Stimulated activated CD4-positive, alpha-beta T cell treated with anti-CD3 and anti-CD28 coated beads, Interleukin-4, amount 100 ng/mL, for 4 hours (primary cell): ENCODE measurements at places on chromosomes 1 and 21.

DNA sequence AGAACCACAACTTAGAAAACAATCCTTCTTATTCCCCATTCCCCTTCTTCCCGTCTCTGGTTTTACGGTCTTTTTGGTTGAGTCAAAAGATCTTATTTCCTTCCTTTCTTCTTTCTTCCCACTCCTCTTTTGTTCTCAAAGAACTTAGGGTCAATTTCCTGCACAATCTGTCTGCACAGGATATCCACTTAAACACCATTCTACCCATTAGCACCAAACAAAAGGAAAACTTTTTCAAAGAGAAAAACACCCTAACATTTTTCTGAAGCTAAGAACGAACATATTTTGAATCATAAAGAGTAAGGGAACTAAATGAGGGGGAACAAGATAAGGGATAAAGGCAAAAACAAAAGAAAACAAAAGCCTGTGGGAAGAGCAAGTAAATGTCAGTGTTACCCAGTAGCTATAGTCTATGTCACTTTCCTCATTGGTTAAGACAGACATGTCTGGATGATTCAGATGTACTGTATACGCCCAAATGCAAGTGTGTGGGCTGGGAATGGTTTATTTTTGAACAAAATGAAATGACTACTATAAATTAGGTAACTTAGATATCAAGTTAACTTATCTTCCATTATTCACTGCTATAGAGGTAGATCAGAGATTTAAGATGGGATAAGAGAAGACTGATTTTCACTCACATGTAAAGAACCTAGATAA lies 59.9 kb downstream of the TOR3A start:
- peak; percentile 60 for DNase-seq

DNA sequence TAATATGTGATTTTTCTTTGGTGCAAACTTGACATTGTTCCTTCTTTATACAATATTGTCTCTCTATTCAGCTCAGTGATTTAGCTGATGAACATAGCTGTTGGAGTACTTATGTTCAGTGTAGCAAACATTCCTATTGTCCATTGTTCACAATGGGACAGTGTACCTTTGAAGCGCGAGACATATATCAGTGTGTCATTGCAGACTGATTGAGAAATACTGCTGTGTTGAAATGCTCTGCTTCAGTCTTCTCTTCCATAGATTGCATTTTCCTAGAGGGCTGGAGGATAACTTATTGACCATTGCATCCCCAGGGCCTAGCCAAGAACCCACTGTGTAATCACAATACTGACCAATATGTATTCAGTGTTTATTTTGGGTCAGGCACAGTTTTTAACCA lies 46.5 kb downstream of the HLX start:
- no peak for DNase-seq

GRCh38 chr21:46557919-46558392 lies 46.9 kb downstream of the S100B start:
- no peak for DNase-seq

GRCh38 chr21:35737899-35738346 lies 322.4 kb downstream of the SETD4 start:
- DNase-seq = no peak

- no peak for DNase-seq
Measured at GRCh38 chr1:22332795-22333499, 118.7 kb upstream of the ZBTB40 start.

- no peak for DNase-seq
Measured at GRCh38 chr1:42684139-42684538, 1.9 kb downstream of the YBX1 start.

DNA sequence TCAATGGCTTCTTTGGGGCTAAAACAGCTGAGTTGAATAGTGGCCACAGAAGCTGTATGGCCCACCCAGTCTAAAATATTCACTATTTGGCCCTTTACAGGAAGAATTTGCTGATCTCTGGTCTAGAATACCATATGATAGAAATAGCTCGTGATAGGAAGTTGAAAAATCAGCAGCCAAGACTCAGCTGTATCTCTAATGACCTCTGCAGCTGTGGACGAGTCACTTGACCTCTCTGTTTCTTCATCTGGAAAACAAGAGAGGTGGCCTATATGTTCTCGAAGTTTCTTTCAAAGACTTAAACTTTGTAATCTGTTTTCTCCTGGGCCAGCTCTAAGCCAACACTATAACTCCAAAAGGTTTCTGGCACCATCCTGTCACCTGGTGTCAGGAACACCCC lies 129.2 kb downstream of the ZBTB18 start:
- no peak for DNase-seq

DNA sequence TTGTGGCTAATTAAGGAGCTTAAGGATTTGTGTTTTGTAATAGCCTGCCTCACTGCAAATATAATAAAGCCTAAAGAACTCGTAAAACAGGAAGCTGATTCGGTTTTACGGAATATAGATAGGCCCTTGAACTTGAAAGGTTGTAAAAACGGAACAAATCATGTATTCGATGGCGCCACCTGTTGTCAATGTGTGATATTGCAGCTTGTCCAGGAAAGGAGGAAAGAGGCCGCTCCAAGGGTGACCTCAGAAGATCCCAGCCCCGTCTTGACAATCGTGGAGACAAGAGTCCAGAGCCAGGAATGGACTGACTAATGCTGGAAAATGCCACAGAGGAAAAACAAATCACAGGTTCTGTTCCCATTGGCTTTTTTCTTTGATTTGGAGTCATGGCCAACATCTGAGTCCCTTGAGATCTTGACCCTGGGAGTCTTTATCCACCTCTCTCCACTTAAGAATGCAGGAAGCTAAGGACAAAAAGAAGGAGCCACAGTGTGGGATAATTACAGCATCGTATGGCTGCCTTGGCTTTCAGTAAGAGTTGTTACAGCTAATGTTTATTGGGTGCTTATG lies 7.0 kb upstream of the IGSF21 start:
- DNase-seq = peak; percentile 23

- DNase-seq = no peak
Measured at GRCh38 chr1:110237386-110238152, 27.5 kb downstream of the KCNC4 start.

- DNase-seq = no peak
Measured at GRCh38 chr1:93653656-93654055, 28.0 kb downstream of the BCAR3 start.

GRCh38 chr1:234897754-234898454 lies 230.7 kb downstream of the TOMM20 start:
- DNase-seq = no peak

GRCh38 chr1:225364439-225364838 lies 63.4 kb downstream of the LBR start:
- DNase-seq = no peak

DNA sequence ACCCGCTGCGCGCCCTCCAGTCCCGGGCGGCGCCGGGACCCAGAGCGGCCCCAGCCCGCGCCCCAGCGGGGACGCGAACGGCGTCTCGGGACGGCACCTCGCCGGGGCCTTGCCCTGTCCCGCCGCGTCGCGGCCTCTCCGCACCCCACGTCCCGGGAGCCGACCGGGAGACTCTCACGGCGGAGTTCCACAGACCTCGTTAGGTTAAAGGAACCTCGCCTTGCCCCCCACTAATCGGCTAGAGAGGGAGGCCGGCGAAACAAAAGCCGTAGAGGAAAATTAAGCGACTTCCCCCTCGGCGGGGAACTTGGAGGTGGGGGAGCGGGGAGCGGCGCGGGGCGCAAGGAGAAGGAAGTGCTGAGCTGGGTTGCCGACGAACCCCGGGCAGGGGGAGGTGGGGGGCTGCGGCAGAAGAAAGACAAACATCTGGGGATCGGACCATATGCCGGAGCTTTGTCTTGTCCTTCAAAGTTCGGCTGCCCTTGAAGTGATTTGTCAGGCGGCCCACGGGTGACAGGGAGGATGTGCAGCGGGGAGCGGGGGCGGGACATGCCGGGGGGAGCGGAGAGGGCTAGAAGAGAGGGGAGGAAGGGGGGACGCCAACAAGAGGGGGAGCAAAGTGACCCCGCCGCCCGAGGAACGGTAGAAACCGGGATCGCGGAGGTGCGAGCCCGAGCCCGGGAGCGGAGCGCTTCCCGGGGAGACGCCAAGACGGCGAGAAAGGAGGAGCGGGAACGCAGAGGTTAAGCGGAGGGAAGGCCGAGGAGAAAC lies 120.0 kb upstream of the RRP15 start:
- peak; percentile 15 for DNase-seq

- DNase-seq = no peak
Measured at GRCh38 chr1:209491897-209492296, 91.6 kb upstream of the CAMK1G start.

- DNase-seq = no peak
Measured at GRCh38 chr1:24252185-24252780, 65.2 kb upstream of the IFNLR1 start.

GRCh38 chr1:175267716-175268416 lies 75.3 kb upstream of the KIAA0040 start:
- DNase-seq = no peak

DNA sequence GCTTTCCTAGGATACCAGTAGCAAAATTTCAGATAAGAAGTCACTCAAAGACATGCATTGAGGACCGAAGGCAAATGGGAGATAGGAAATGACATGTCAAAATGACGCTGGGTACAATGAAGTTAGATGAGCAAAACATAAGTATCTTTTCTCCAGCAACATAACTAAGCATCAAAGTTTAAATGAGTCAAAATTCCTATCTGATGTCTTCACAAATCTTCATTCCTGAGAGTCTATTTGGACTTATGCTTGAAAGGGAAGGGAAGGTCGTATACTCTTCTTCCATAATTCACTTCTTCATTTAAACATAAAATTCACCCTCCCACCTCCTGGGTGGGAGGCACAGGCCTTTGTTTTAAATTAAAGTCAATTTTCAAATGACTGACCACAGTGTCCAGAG lies 4.1 kb upstream of the TMEM81 start:
- DNase-seq = no peak

DNA sequence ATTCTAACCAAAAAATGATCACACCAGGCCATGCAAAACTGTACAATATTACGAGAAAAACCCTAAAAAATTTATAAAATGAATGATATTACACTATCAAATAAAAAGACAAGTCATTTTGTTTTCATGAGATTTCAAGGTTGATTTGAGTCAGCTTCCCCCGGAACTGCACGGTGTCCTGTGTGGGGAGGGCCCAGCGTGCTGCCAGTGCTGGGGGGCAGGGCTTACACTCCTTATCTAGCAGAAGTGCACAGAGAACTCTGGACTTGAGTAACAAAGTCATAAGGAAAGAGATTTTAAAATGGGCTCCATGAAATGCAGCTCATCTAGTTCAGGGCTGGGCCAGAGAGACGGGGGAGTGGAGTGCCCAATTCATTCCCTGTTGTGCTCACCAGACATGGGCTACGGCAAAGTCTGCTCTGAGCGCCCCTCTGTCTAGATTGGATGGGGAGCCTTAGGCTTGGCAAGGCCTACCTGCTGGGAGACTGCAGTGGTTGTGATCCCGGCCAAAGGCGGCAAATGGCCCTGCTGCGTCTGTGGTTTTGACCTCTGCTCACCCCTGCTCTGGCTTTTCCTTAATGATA lies 50.1 kb downstream of the COQ8A start:
- DNase-seq = peak; percentile 38

DNA sequence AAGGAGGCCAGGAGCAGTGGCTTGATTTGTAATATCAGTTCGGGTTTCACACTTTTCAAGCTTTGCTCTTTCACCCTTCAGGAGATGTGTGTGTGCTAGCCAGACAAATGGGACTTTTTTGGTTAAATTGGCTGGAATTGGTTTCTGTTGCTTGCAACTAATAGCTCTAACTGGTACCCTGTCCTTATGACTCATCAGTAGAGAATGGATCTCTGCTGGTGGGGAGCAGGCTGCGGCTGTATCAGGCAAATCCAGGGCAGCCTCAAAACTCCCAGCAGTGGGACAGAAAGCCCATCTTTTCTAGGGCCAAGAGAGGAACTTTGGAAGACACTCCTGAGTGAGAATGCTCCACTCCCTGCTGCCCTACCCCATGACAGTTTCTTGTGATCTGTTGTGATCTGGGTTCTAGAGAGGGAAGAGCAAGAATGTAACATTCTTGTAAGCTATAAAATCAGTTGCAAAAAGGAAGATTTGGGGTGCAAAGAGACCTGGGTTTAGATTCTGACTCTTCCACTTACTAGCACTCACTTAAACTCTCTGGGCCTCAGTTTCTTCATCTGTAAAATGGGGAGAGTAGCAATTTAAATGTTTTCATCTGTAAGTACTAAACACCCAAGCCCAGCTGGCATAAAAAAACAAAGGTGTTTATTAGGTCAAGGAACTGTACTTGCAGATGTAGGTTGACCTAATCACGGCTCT lies 257.0 kb upstream of the TMEM51 start:
- DNase-seq = no peak

- peak; percentile 71 for DNase-seq
Measured at GRCh38 chr1:35715568-35716002, 3.1 kb downstream of the C1orf216 start.

- DNase-seq = no peak
Measured at GRCh38 chr21:35926003-35926740, 134.2 kb downstream of the SETD4 start.

DNA sequence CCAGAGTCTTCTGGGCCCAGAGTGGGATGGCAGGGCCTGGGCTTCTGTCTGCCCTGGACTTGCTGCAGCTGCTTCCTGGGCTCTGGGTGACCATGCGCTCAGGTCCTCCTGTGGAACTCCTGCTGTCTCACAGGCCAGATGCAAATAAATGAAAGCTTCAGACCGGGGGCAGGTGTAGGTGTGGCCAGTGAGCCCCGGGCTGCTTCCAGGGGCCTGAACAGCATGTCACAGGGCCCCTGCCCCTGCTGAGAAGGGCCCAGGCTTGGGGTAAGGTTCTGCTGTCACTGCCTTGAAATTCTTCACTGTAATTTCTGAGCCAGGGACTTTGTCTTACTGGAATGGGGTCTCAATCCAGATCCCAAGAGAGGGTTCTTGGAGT lies 2.5 kb upstream of the PKNOX1 start:
- DNase-seq = no peak

DNA sequence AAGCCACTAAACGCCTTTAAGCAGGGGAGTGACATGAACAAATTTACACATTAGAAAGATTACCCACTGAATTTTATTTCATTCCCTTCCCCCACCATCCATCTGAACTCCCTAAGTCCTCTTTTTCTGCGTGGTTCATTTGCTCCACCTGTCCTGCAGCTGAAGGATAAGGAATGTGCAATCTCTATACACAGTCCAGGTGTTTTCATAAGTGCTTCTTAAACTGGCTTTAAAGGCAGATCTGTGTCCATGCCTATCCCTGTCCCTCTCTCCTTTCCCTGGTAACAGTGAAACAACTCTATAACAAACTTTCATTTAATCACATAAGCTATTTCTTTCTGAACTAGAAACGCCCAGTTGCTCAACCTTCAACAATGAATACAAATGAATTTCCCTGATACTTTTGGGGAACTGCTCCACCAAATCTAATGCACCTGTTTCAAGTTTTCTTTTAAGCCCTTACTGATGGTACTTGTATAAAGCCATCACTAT lies 8.4 kb downstream of the GSTM3 start:
- no peak for DNase-seq

- no peak for DNase-seq
Measured at GRCh38 chr1:187027253-187027652, 198.5 kb downstream of the PLA2G4A start.
